ENCODE measurements at places on chromosomes 6 and 20.

- no peak for DNase-seq
Measured at GRCh38 chr6:147579667-147580066, 71.2 kb downstream of the SAMD5 start.

- DNase-seq = no peak
Measured at GRCh38 chr6:29865631-29866030, 38.0 kb downstream of the HLA-G start.

GRCh38 chr6:69643688-69644087 lies 153.1 kb downstream of the LMBRD1 start:
- DNase-seq = no peak

DNA sequence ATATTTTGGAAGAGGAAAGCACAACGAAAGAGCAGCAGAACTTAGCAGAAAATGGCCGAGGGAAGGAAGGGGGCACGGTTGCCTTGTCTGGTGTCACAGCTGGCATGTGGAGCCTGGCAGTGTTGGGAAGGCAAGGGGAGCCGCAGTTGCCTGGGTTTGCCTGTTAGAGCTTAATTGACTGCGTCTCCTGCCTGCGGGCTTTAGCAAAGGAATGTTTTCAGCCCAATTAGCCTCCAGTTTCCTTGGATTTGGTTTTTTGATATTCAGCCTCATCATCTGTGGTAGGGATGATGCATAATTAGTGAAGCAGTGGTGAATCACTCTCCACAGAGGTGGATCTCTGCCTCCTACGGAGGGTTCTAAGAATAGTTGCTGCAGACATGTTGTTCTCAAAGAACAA lies 832.6 kb downstream of the QKI start:
- no peak for DNase-seq

DNA sequence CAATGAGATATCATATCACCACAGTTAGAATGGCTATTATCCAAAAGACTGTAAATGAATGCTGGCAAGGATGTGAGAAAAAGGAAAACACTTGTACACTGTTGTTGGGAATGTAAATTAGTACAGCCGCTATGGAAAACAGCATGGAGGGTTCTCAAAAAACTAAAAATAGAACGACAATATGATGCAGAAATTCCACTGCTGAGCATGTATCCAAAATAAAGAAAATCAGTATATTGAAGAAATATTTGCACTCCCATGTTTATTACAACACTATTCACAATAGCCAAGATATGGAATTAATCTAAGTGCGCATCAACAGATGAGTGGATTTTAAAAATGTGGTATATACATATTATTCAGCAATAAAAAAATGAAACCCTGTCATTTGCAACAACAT lies 898.9 kb upstream of the MAN1A1 start:
- DNase-seq = no peak

DNA sequence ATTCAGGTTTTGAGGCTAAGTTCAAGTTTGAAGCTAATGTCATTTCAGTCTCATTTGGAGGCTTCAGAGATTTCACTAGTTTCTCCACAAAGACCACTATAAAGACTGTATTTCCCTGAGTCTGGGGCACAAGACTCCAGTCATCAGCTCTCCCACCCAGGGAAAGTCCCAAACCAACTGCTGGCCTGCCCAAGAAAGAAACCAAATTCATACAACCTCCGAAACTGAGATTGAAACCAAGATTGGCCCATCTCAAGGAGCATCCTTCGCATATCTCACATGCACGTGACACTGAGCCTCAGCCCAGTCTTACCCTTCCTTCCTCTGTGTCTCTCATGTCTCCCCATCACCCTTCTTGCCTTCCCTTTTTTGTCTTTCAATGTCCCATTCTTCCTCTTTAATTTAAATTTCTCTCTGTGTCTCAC lies 3.5 kb upstream of the LTA start:
- DNase-seq = no peak

GRCh38 chr20:34806255-34806654 lies 19.2 kb downstream of the NCOA6 start:
- DNase-seq = no peak

- no peak for DNase-seq
Measured at GRCh38 chr6:41462033-41462432, 84.1 kb upstream of the FOXP4 start.

DNA sequence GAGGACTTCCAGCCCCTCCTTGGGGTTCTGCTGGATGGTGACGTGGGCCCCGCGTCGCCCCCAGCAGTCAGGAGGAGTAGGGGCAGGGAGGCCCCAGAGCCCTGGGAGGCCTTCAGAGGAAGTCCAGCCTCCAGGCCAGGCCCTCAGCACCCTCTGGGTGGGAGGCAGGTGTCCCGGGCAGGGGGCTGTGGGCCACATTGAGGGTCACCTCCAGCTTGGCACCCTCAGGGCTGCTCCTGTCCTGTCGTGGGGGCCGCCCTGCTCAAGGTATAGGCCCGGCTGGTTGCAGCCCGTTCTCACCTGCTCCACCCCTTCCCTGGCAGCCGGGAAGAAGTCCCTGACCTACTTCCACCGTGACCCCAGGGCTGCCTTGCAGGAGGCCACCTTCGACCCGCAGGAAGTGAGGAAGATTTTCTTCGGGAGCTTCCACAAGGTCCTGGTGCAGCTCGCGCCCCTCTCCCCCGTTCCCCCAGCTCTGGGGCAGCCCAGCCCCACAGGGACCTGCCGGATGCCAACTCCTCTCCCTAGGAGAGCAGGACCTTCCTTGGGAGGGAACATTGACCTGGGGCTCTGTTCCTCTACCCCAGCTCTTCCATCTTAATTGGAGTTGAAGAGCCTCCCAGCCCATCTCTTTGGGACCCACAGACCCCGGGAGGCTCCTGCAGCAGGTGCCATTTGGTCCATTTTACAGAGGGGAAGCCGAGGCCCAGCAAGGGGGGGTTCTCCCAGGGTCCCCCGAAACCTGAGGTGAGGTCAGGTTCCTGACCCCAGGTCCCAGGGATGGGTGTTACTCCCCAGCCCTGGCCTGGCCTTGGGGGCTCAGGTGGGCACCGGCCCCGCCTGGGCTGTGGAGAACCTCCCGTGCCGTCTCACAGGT lies 26.4 kb downstream of the COL20A1 start:
- no peak for DNase-seq

DNA sequence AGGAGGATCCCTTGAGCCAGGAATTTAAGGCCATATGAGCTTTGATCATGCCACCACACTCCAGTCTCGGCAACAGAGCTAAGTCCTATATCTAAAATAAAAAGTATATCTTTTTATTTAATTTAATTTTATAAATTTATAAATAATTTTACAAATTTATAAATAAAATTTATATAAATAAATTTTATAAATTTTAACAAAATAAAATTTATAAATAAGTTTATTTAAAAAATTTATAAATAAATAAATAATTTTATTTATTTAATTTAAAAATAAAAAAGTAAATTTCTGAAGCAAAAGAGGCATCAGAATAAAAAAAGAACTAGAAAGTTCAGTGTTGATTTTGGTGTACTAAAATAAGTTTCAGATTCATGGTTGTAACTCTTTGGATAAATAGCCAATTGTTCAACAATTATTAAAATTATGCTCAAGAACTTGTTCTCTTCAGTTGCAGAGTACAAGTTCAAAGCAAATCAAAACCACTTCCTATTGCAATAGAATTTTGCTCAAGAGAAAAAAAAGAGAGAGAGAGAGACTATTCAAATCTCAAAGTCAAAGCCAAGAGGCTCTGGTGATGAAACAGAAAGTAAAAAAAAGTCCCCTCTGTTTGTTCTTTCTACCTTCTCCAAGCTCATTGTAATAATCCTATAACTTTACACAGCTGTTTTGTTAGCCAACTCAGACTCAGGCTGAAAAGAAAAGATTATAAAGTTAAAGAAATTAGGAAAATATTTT lies 547.5 kb upstream of the ADGRB3 start:
- no peak for DNase-seq

GRCh38 chr6:47203266-47203937 lies 106.3 kb downstream of the TNFRSF21 start:
- no peak for DNase-seq

DNA sequence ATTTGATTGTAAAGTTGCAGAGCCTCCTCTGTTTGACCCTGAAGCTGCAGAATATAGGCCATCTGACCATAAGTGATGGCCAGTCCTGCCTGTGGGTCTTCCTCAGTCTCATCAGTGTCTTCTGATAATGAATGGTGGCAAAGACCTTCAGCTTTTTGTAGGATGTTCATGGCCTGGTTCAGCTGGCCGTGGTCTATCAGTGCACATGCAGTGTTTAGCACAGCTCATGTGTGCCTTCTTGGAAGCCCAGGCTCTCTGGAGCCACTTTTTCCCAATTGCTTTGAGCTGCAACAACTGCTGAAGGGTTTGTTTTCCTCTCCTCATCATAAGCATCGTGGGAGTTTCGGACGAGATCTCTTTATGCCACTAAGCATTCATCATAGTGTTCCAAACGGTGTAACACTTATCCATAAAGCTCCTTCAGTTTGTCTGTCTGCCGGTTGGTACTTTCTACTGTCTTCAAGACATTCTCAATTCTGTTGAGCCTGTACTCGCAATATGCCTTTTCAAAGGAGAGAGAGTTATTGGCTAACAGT lies 70.1 kb upstream of the TULP4 start:
- DNase-seq = no peak

GRCh38 chr6:8131265-8131897 lies 29.0 kb upstream of the EEF1E1 start:
- DNase-seq = no peak

DNA sequence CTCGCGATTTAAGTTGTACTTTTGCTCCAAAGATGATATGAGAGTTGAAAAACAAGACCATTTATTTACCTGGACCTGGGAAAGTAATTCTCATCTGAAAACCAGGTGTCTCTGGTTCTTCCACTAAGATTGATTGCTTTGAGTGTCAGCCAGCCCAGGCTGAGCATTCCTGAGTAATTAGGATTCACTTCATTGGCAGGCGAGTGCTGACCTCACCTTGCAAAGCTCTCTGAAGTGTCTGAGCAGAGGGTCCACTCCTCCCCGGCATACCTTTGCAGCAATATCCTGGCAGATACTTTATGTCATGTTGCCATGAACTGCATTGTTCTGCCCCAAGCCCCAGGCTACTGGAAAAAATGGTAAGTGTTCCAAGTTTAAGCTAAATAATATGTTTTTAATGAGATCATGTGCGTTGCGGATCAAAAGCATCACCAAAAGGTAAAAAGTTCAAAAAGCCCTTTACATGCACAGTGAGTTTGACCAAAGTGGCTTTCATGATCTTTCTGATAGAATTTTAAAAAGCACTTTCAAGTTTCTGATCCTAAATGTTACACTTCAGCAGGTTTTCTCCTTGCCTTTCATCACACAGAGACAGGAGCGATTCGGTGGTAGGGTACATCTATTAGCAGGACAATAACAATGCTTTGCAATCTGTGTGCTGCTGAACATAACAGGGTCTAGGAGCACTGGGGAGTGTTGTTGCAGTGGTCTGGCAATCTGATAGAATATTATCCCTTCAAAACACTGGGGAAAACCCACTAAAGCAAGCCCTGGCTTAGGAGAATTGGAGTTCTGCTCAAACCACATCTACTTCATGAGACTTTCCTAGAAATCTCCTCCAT lies 127.8 kb upstream of the EEF1E1 start:
- DNase-seq = no peak

DNA sequence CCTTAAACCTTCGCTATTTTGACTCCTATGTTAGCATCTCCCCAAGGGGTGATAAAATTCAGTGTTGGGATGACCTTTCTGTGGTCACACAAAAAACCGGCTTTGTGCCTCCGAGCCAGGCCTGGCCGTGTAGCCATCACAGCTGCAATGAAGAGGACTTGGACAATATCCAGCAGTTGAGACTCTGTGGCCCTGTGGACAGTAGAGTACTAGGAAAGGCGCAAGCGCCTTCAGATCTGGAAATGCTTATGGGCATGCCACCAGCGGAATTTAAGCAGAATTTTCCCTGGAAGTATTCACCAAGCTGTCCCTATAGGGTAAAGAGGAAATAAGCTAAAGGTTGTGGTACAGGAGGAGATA lies 63.3 kb upstream of the SLC2A12 start:
- no peak for DNase-seq

GRCh38 chr20:4894409-4894808 lies 106.9 kb downstream of the SLC23A2 start:
- DNase-seq = no peak

Data from mesenteric fat pad (tissue), 1 donor.